SK-N-SH (cell line): ENCODE measurements at places on chromosomes 2 and 18.

GRCh38 chr18:63312019-63312409 is 7.6 kb downstream of the BCL2 start:
- no peak for DNase-seq

- no peak for DNase-seq
Observed at GRCh38 chr2:234399451-234400246, 97.2 kb downstream of the ARL4C start.

GRCh38 chr18:39799006-39799405 is 2156.0 kb upstream of the PIK3C3 start:
- no peak for DNase-seq

GRCh38 chr18:25743646-25744151 is 346.7 kb downstream of the SS18 start:
- no peak for DNase-seq

DNA sequence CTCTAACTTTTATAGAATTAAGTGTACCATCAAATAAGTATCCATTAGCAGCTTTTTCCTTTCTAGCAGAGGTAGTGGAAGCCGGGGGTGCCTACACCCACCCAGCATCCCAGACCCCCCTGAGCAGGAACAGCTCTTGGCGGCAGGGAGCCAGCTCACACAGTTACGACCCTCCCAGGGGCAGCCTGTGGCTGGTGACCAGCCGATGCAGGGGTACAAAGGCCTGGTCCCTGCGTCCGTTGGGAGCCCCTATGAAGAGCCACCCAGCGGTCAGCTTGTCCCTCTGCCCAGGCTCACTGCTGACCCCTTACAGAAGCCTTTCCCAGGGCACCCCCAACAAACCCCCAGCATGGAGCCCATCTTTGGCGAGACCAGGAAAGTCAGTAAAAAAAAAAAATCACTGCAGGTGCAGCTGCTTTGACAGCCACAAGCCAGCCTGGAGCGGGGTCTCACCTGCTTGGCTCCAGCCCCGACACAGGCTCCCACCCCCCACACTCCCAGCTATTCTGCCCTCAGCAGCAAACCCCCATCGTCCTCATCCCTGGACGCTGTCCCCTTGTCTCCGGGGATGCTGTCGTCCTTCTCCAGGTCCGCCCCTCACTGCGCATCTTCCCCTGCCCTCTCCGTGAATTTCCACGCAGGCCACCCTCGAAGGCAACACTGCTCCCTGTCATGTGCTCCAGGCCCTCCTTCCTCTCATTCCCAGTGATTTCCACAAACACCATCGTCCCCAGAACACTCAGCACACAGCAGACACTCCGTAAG is 43.1 kb downstream of the GPC1 start:
- DNase-seq = peak; percentile 6

GRCh38 chr18:59208602-59209125 is 11.3 kb upstream of the GRP start:
- no peak for DNase-seq

DNA sequence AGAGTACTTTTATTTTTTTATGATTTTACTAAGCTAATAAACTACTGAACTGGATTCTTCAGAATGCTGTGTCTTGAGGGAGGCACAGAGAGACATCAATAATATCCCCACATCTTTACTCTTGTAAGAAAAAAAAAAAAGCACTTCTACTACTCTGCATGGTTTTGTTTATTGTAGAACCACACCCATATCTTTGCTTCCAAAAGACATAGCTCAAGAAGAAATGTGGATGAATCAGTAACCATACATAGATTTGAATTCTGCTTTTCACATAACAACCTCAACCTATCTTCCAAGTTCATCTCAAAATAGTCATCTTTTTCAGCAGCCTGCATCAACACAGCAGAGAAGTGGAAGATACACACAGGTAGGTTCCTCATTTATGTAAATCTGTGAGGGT is 12.2 kb upstream of the COL5A2 start:
- DNase-seq = no peak

- peak; percentile 77 for DNase-seq
Observed at GRCh38 chr18:60372596-60372995, at the start of gene MC4R. Gene MC4R, minus strand, starts transcription at chr18:60372775. Its CDS starts 426 bp downstream, at chr18:60372349.

DNA sequence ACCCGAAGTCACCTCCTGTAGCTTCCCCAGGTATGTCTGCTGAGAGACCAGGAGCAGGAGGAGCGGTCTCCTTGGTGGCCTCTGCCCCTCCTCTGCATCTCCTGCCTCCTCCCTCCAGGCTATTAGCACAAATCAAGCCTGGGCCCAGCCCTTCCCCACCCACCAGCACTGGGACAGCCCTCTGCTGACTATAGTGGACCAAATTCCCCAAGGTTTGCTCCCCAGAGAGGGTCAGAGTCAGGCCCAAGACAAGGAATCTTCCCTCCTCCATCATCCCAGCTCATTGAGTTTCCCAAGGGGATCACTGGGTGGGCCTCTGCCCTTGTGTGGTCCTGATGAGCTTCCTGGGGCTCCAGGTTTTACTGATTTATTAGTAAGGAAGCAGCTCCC is 62.1 kb downstream of the EMILIN2 start:
- no peak for DNase-seq

DNA sequence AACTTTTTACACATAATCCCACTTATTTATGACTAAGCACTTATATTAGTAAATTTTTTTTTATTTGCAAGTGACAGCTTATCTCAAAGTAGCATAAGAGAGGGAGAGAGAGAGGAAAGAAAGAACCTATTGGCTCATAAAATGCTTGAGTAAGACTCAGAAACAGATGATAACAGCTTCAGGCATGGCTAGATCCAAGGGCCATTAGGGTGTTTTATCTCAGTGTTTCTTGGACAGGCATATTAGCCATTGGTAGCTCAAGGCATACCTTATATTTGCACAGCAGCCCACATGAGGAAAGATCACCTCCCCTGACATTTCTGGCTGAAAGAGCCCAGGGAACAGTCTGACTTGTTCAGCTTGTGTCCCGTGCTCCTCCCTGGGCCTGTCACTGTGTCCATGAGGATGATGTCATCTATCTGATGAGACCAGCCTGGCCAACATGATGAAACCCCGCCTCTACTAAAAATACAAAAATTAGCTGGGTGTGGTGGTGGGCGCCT is 64.4 kb downstream of the IL1R2 start:
- no peak for DNase-seq

GRCh38 chr18:4035521-4035920 is 419.6 kb downstream of the DLGAP1 start:
- DNase-seq = no peak

- no peak for DNase-seq
Observed at GRCh38 chr2:103230796-103231195, 469.0 kb downstream of the TMEM182 start.

- DNase-seq = no peak
Observed at GRCh38 chr2:55556809-55557208, 37.3 kb downstream of the CFAP36 start.

DNA sequence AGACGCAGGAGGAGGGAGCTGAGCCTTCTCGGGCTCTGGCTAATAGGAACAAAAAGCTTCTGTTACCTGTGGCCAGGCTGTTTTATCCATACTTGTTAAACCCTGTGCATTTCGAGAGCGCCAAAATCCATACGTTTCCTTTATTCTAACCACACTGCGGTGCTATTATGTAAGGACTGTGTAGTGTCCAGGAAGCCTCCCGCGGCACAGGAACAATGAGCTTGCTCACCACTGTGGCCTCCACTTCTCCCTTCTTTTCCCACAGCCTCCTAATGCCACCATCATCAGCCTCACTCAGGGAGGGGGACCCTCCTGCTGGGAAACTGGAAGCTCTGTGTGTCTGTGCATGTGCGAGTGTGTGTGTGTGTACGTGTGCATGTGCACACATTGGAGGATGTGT is 268.5 kb downstream of the HAUS1 start:
- DNase-seq = no peak

DNA sequence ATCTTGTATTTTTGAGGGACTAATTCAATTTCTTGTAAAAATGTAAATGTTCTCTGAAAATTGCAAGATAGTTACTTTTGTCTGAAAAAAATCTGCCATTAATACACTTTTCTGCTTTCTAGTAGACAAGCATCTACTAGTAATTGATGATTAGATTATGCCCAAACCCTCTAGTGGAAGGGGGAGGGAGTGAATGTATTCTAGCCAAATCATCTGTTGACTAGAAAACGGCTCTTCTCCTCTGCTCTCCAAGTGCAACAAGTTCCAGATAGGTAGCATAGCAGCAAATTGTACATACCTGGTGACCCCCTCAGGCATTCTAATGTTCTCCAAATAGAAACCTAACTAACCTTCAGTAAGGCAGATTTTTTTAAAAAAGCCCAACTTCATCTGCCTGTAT is 58.6 kb downstream of the RELCH start:
- peak; percentile 24 for DNase-seq

GRCh38 chr2:240372101-240372500 is 63.4 kb upstream of the GPC1 start:
- no peak for DNase-seq

DNA sequence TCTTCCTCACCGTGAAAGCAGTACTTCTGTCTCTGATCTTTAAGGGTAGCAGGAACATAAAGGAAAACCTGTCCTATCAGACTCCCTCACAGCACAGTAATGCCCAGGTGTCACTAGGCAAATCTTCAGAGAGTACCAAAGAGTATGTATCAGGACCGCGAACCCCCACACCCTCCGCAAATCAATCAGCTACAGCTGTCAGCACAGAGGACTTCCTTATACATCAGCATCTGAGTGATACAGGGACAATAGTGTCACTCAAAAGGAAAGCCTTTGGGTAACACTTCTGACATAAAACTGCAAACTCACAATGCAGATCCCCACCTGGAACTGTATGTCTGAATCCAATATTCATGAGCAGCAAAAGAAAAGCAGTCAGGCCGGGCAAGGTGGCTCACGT is 2.6 kb downstream of the AFG3L2 start:
- DNase-seq = no peak

GRCh38 chr18:62938487-62938886 is 223.1 kb downstream of the PHLPP1 start:
- no peak for DNase-seq

- peak; percentile 53 for DNase-seq
Observed at GRCh38 chr2:65264821-65265670, 37.4 kb downstream of the ACTR2 start.

DNA sequence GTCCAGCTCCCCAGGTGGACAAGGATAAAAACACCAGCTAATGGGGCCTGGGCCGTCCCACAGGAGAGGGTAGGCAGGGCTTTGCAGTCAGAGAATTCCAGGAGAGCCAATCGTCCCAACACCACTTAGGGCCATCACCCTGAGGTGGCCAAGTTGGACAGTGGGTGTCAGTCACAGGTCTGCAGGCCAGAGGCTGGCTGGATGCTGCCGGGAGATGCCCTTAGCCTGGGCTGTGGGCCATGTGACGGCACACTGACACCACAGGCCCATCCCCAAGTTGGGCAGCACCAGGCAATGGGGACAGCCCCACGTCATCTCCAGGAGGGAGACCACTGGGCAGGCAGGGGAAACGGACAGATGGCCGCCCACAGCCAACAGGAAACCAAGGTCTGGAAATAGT is 53.9 kb downstream of the KIF1A start:
- DNase-seq = no peak

GRCh38 chr2:100017633-100018032 is 124.8 kb downstream of the AFF3 start:
- DNase-seq = no peak

DNA sequence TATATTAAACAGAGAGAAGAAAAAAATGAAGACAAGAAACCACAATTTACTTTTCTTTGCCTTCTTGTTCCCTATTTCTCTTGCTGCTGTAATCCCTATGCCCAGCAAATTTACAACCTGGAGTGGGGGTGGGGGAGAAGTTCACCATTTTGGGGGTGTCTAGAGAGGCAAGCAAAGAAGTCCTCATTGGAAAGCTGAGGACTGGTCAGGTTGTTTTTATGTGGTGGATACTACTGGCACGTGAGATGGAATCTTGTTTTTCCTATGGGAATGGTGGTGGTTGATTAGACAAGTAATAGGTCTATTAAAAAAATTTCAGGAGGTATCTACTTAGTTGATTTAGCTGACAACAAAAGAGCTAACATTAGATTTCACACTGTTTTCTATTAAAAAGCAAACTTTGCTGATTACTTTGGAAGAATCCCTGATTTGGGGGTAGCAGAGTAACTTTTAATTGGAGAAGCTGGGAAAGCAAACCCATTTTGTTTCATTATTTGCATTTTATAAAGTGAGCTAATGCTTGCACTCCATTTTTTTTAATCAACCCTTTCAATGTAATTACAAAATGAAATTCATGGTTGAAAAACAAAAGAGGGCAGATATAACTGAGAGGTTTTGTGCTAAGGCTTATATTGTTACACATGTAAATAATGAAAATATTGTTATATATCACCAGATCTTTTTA is 6.0 kb downstream of the POU3F3 start:
- no peak for DNase-seq

GRCh38 chr18:56897122-56897521 is 246.0 kb downstream of the WDR7 start:
- no peak for DNase-seq

GRCh38 chr2:196677404-196677803 is 37.9 kb downstream of the CCDC150 start:
- peak; percentile 25 for DNase-seq

DNA sequence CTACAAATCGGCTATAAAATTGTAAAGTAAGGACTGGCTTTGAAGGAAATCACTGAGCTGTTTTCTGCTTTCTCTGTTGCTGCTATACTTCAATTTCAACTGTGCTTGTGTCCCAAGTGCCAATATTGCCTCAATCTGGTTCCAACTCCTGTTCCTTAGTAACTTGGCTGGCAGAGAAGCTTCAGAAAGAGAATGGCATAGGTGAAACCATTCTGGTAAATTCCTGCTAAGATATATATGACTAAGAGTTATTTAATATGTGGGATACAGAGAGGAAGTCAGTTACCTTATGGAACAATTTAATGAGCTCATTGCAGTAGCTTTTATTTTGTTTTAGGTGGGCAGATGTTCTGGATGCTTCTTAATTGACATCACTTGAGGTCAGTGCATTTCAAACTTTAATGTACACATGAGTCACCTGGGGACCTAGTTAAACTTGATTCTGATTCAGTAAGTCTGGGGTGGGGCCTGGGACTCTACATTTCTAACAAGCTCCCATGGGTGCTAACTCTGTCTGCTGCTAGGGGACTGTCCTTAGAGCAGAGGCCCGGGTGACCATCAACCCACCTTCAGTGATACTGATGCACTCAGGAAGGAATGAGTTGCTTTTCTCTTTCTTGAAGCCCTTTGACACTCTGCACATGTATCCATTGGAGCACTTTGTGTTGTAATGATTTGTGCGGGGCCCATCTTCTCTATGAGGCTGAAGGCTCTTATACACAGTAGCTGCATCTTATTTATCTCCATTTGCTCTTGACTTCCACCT is 47.6 kb downstream of the LIPG start:
- DNase-seq = no peak

DNA sequence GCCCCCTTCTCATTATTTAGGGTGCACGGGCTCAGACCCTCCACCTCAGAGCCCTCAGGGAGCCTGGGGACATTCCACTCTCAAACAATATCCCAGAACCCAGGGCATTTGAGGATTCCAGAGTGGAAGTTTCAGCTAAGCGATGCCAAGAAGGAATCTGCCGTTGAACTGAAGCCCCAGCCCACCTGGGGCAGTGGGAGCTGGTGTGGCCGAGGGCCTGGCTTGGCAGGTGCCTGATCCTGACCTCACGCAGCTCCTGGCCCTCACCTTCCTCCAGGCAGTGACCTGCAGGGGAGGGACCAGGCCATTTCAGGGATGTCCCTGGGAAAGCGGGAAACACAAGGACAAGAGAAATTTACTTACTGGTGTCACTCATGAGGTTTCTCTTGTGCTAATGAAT is 58.2 kb downstream of the ACKR3 start:
- no peak for DNase-seq

GRCh38 chr2:222939208-222939856 is 78.5 kb downstream of the ACSL3 start:
- DNase-seq = peak; percentile 35
